ENCODE measurements at places on chromosomes 7 and 10.

- DNase-seq = no peak
Measured at GRCh38 chr7:80307227-80307856, 172.7 kb downstream of the GNAI1 start.

GRCh38 chr10:182441-183201 lies 47.4 kb downstream of the ZMYND11 start:
- no peak for DNase-seq

DNA sequence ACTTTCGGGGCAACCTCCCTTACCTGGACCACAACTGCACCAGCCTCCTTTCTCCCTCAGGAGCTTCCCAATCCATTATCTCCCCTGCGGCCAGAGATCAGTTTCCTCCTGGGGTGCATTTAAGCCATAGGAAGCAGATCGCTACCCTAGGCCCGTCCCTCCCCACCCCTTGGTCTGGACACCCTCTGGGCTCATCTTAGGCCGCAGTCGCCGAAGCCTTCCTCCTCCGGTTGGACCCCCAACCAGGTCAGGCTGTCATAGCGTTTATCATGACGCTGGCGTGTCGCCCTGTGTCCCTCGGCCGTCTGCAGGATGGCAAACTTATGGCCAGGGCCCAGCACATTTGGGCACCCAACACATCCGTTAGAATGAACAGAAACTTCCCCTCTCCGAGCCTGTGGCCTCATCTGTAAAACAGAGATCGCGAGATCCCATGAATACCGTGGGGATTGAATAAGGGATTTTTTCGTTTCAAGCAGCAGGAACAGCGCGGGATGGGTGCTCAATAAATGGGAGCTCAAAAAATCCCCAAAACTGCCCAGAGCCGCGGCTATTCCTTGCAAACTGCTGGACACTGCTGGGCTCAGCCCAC lies 669 bp upstream of the AP5Z1 start:
- no peak for DNase-seq

GRCh38 chr10:99337311-99337811 lies 8.2 kb downstream of the CNNM1 start:
- DNase-seq = no peak

- DNase-seq = no peak
Measured at GRCh38 chr10:314871-315270, 179.6 kb downstream of the ZMYND11 start.

GRCh38 chr7:3949242-3949640 lies 648.2 kb downstream of the SDK1 start:
- no peak for DNase-seq

DNA sequence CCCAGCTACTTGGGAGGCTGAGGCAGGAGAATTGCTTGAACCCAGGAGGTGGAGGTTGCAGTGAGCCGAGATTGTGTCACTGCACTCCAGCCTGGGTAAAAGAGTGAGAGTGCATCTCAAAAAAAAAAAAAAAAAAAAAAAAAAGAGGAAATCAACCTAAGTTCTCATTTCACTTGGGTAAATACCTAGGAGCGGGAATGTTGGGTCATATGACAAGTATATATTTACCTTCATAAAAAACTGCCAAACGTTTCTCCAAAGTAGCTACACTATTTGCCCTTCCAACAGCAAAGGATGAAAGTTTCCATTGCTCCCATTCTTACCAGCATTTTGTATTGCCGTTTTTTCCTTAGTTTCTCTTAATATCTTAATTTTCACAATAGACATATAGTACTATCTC lies 9.8 kb downstream of the P4HA1 start:
- DNase-seq = no peak

Data from NCI-H187 (cell line).